ENCODE measurements at places on chromosomes 16 and 17. TPM values are rescaled to one million over a fixed set of nuclear protein-coding genes. Genes with fewer than 3 reads are reported as not detected.

- DNase-seq = no peak
Measured at GRCh38 chr17:27596566-27597187, 34.3 kb upstream of the LGALS9 start.

GRCh38 chr17:74186498-74186897 lies 17.0 kb upstream of the RPL38 start:
- DNase-seq = no peak

GRCh38 chr16:9437115-9437514 lies 345.7 kb downstream of the HAPSTR1 start:
- no peak for DNase-seq

- DNase-seq = no peak
Measured at GRCh38 chr16:85982563-85982939, 83.6 kb downstream of the IRF8 start.

- no peak for DNase-seq
Measured at GRCh38 chr17:58270476-58271215, 10.1 kb downstream of the MPO start.

- no peak for DNase-seq
Measured at GRCh38 chr16:80743772-80744171, 60.6 kb downstream of the CDYL2 start.

DNA sequence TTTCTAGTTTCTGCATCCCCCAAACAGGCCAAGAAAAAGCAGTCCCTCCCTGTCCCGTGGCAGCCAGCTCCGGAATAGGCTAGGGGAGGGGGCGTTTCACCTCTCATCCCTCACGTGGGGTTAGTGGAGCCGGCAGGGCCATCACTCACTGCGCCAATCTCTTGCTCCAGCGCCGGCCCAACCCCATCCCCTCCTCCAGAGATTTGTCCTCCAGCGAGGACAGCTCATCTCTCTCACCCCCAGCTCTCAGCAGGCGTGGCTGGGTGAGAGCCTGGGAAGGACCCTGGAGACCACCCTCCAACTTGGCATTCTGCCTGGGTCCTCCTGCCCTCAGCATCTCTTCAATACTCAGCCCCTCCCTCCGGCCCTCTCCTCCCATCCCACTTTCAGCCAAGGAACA lies 74.1 kb downstream of the TMEM132E start:
- no peak for DNase-seq

GRCh38 chr17:1621273-1621954 lies 7.2 kb downstream of the SLC43A2 start:
- DNase-seq = no peak

DNA sequence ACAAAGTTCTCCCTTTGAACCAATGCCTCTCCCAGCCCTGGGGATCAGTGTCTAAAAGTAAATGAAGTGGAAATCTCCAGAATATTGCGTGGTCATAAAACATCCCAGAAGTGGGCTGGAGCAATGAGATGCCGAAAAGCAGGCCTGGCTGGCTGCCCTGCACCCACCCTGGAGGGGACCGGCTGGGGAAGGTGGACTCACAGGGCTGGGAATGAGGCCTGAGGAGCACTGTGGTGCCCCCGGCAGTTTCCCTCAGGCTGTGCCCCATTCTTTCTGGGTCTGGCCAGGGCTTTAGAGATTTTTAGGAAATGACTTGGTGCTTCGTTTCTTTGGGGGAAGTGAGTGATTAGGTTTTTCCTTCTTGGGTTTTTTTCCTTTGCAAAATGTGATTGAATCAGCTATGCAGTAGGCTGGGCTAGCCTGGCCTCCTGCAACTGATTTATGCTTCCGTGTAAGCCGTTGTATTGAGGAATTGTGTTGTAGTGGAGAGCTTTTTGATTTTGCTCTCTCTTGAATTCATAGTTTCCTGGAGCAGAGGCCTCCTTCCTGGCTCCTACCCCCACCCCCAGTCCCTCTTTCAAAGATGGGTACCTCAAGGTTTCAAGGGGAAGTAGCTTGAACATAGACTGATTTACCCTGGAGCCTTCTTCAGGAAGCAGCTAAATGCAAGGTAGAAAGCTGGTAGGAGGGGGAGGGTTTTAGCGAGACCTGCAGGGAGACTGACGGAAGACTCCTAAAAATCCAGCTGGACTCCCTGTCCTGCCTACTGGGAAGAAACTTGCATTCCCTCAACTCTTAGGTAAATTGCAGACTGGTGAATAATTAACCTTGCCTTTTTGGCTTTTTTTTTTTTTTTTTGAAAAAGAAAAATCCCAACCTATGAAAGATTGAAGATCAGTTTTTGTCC lies 170.2 kb downstream of the RAB11FIP4 start:
- no peak for DNase-seq

- no peak for DNase-seq
Measured at GRCh38 chr17:79657861-79658810, 47.3 kb upstream of the RBFOX3 start.

- DNase-seq = no peak
Measured at GRCh38 chr17:31824766-31825360, 34.2 kb downstream of the COPRS start.

GRCh38 chr17:10447026-10447931 lies 22.1 kb downstream of the MYH4 start:
- no peak for DNase-seq

- no peak for DNase-seq
Measured at GRCh38 chr16:81637336-81638235, 141.5 kb upstream of the PLCG2 start.

DNA sequence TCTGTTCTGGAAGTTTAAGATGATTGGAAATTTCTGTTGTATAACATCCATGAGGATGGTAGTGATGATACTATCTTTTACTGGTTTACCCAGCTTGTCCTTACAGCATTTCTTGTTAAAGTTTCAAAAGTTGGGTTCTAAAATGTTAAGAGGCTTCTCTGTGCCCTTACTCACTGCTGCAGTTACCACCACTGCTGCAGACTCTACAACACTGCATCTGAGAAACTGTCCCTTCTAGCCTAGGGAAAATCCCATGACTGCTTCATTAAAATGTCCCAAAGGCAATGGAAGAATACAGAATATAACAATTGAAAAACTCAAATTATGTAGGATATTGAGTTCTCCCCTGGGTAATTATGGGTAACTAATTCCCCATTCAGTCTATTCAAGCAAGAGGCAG lies 3.8 kb upstream of the NSRP1 start:
- DNase-seq = no peak

DNA sequence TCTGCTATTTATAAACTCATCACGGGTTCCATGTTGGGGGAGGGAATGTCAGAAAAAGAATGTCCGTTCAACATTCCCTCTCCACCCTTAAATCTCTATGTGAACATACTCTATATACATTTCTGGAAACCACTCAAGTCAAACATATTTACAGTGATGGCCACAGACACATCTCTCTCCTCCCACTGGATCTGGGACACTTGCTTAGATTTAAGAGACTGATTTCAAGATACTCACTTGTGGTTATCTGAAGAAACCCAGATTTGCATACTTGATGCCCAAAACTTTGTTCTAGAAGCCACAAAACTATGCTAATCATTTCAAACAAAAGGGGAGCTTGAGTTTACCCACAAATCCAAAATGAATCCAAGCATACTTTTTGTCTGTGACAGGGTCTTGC lies 182.9 kb upstream of the SOX9 start:
- no peak for DNase-seq

DNA sequence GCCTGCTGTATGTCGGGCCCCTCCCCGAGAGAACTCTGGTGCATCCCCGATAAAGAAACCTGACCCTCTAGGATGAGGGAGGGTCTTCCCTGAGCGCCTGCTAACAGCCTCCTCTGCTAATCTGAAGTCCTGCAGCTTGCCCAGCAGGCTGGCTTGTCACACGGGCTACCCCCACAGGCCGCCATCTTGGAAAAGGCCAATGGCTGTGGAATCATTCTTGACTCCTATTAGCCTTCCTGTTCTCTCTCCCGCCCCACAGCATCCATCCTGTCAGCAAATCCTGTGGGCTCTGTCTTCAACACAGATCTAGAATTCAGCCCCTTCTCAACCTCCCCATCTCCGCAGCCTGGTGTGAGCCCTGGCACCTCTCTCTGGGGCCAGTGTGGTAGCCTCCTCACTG lies 12.0 kb downstream of the IL4R start:
- no peak for DNase-seq

DNA sequence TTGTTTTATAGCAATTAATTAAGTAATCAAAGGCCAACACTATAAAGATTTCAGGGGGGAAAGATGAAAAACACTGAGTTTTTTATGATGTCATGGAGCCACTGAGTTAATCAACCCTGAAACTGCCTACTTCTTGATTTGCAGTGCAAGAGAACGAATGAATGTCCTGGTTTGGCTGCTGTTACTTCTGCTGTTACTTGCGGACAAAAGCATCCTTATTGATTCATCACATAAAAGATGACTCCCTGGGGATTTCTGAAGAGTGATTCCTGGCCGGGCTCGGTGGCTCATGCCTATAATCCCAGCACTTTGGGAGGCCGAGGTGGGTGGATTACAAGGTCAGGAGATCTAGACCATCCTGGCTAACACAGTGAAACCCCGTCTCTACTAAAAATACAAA lies 10.9 kb upstream of the SPNS3 start:
- DNase-seq = no peak

DNA sequence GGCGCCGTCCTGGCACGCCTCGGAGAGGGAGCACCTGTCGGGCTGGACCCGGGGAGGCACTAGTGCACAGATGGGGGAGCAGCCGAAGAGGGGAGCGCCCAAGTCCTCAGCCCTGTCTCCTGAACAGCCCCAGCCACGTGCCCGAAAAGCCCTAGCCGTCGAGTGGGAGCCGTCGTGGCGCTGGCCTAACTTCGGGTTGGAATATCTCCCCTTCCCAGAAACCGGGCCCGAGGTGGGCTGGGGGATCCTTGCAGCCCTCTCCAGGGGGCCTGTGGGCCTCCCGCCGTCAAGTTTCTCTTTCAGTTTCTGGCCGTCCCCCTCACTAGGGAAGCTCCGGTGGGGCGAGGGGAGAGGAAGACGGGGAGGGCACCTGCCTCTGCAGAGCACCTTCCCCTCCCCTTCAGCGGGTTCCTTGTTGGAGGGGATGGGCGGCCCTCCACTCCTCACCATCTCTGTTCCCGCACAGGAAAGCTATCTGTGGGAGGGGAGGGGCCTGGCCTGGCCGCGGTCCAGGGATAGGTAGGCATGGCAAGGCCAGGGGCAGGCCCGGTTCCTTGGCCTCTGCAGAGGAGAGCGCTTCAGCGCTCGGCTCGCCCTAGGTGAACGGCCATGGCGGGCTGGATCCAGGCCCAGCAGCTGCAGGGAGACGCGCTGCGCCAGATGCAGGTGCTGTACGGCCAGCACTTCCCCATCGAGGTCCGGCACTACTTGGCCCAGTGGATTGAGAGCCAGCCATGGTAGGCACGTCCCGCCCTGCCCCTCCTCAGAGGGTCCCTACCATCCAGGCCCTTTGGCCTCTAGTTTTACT lies 709 bp downstream of the STAT5A start:
- no peak for DNase-seq

DNA sequence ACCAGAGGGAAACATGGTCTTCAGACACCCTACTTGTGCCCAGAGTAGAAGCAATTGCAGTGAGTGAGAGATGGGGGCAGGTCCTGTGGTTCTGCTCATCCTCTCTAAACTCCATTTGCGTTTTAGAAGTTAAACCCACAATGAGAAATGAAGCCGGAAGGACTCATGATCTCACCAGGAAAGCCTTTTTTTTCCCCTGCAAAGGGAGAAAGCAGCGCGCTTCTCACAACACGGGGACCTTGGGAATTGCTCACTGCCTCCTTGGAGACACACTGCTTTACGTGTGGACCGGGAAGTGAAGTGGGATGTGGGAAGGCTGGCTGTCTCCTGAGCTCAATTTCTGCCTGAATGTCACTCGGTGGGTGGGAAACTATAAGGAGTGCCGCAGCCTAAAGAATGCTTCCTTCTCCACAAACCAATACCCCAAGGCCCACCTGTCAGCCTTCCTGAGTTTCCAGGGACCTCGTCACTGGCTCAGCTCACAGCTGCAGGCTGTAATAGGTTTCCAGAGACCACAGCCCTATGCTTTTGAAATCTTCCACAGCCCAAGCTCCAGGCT lies 365.4 kb downstream of the XYLT1 start:
- DNase-seq = no peak

DNA sequence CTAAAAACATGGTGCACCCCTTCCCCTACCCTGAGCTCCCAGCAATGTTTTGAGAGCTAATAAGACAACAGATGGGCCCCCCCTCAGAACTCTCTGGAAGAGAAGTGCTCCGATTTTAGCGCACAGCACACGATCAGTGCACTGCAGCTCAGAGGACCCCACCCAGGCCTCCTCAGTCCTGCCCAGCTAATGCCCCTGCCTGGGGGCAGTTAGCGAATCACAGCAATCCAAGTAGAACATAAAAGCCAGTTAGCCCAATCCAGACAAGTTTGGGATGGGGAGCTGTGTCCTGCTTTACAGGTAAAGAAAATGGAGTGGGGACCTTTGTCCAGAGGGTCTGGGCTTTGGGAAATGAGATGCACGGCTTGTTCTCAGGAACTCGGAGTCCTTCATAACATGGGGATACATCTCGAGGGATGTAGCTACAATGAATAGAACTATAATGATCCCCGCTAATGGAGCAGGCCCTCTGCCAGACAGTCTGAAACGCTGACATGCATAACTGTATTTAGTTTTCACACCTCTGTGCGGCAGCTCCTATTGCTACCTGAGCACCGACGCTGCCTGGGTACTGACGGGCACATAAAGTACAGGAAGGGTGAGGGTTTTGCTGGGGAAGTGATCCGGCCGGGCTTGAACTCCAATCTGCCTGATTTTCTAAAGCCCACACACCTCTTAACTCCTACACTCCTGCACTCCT lies 29.7 kb upstream of the CDC42EP4 start:
- no peak for DNase-seq

DNA sequence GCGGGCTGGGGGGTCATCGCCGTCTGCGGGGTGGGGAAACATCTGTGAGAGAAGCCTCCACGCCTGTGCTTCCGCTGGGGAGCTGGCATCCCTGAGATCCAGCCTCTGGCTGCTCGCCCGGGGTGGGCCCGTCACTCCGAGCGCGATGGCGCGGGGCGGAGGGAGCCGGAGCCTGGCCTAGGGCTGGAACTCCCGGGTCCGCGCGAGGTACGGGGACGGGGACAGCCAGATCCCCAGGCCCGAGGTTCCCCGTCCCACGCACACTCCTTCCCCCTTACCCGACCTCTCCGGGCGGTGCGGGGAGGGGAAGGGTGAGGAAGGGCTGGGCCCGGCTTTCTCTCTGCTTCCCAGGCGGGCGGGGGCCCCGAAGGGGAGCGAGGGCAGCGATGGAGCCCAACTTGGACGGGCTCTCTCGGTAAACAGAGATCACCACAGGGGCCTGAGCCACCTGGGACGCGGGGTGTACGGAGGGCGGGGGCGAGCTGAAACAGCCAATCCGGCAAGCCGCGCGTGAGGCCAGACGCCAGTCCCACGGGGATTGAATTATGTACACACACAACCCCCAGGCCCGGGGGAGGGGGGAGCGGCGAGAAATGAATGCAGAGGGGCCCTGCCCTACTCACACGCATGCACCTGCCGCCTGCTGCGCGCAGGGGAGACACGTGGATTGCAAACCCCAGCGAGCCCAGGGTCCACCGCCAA lies at the start of gene SLC16A11:
Gene SLC16A11, minus strand, starts transcription at position 596 of the 702 bp plus-strand sequence. Its CDS starts 579 bp downstream, at position 17.
- DNase-seq = no peak

- no peak for DNase-seq
Measured at GRCh38 chr17:78307887-78308638, 51.8 kb downstream of the SOCS3 start.

Gene MAPT
- 439 TPM for polyA plus RNA-seq

Gene CBLN1
- polyA plus RNA-seq = 44.9 TPM

Gene MYL11
- polyA plus RNA-seq = 1.4 TPM

Gene IGF2BP1
- polyA plus RNA-seq = 6.6 TPM

Gene CA5A
- 0.10 TPM for polyA plus RNA-seq

Gene CES5A
- polyA plus RNA-seq = 0.95 TPM

Gene SLC47A1
- polyA plus RNA-seq = 42.2 TPM

Gene UMOD
- polyA plus RNA-seq = 0.19 TPM

Gene OR1A1
- 0.14 TPM for polyA plus RNA-seq

Gene SNAI3
- polyA plus RNA-seq = 2.2 TPM

Gene NOD2
- polyA plus RNA-seq = 0.82 TPM

Gene TNFRSF17
- 0.29 TPM for polyA plus RNA-seq

Measured in spinal cord (tissue), 10 donors.